Kasumi-1 (cell line): ENCODE measurements at places on chromosomes 3 and 15.

DNA sequence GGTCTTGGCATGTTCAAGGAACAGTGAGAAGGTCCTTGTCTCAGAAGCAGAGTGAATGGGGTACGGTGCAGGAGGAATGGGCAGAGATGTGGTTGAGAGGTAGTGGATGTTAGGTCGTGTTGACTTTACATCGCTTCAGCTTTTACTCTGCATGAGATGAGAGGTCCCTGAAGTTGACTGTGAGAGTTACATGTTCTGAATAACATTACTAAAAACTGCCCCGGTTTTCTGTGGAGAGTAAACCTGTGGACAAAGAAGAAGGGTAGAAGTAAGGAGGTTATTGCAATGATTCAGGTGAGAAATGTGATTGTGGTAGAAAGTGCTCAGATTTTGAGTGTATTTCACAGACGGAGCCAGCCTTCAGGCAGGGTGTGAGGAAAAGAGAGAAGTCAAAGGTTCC is 105.6 kb downstream of the ARNT2 start:
- no peak for DNase-seq

- no peak for DNase-seq
These were observed 14.0 kb downstream of the PLXNA1 start for GRCh38 chr3:126996905-126997304.

- no peak for DNase-seq
These were observed 368.6 kb upstream of the GRM7 start for GRCh38 chr3:6492306-6492705.

- DNase-seq: no peak
These were observed 7.6 kb upstream of the THBS1 start for GRCh38 chr15:39573287-39573686.

- DNase-seq: peak; percentile 51
These were observed 315.7 kb upstream of the PROK2 start for GRCh38 chr3:72100601-72101187.

GRCh38 chr3:78580681-78581080 is 1187.1 kb downstream of the ROBO1 start:
- DNase-seq: peak; percentile 14

GRCh38 chr3:99839613-99840012 is 22.0 kb downstream of the CMSS1 start:
- DNase-seq: no peak

DNA sequence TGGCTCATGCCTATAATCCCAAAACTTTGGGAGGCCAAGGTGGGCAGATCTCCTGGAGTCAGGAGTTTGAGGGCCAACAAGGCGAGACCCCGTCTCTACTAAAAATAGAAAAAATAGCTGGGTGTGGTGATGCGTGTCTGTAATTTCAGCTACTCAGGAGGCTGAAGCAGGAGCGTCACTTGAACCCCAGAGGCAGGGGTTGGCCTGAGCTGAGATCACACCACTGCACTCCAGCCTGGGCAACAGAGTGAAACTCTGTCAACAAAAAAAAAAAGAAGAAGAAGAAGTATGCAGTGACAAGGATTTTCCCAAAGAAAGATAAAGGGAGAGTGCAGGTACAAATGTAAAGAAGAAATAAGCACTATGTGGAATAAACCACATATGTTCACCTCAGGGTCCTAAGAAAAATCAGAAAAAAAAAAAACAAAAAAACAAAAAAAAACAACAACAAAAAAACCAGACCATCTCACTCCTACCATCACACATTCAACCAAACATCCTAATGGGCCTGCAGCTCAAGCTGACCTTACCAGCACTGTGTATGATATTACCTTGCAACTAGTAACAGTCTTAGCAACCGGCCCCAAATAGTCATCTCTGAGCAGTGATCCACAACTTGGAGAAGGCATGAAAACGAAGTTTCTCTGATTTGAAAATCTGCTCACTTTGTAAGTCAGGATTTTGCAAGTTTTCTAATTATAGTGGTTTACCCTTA is 296.7 kb upstream of the PROK2 start:
- no peak for DNase-seq

DNA sequence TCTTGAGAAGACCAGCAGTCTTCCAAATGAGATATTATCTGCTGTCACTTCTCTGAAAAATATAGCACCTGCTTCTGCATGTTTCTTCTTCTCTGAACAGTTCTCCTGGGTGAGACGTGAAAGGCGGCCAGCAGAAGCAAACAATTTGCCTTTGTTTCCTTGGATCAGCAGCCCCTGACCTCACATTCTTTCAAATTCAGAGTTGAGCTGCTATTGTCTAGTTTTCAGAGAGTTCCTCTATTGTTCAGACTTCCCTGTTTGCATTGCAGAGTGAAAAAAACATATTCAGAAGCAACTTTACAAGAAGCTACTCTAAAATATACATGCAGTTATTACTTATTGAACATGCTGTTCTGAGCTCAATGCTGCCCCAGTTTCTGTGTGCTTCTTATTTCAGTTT is 653.6 kb downstream of the NAALADL2 start:
- peak; percentile 11 for DNase-seq

DNA sequence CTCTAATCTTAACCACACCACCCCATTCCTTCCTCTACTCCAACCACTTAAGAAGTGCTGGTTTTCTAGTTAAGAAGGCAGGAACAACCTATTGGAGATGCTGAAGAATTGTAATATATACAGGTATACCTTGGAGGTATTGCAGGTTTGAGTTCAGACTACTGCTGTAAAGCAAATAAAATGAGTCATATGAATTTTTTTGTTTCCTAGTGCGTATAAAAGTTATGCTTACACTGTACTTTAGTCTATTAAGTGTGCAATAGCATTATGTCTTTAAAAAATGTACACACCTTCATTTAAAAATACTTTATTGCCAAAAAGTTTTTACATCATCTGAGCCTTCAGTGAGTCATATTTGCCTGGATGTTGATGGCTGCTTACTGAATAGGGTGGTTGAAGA is 22.5 kb downstream of the TOPAZ1 start:
- DNase-seq: no peak

DNA sequence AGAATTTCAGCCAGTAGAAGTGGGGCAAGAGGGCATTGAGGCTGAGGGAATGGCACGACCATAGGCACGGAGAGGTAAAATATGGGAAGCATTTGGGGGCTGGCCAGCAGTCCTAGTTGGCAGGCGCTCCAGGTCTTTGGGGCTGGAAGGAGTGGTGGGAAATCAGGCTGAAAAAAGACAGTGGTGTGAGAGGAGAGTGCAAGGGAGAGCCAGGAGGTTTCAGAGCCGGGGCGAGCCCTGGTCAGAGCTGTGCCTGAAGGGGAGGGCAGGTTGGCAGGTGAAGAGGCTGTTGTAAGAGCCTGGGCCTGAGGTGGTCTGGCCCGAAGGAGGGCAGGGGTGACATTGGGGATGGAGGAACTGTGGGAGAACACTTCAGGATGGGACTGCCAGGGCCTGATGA is 1.6 kb upstream of the IDH3A start:
- DNase-seq: no peak

GRCh38 chr3:189944285-189945145 is 176.2 kb downstream of the P3H2 start:
- no peak for DNase-seq

DNA sequence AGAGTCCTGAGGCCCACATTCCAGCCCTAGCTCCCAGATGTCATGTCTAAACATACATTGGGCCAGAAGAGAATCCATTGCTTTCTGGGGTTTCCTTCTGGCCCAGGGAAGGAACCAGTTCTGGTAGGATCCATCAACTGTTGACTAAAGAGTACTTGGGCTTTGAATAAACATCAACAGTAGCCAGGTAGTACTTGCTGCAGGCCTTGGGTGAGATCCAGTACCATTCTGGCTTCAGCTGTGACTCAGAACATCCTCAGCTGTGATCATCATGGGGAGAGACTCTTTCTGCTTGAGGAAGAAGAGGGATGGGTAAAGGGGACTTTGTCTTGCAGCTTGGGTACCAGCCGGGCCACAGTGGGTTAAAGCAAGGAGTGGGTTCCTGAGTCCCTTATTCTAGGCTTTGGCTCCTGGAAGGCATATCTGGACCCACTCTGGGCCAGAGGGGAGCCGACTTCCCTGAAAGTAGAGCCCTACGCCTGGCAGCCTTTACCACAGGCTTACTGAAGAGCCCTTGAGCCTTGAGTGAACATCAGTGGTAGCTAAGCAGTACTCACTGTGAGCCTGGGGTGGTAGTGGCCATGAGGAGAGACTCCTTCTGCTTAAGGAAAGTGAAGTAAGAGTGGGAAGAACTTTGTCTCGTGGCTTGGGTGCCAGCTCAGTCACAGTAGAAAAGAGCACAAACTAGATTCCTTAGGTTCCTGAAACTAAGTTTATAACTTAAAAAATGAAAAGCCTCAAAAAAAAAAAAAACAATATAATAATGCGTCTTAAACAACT is 128.3 kb downstream of the GOLIM4 start:
- DNase-seq: no peak

DNA sequence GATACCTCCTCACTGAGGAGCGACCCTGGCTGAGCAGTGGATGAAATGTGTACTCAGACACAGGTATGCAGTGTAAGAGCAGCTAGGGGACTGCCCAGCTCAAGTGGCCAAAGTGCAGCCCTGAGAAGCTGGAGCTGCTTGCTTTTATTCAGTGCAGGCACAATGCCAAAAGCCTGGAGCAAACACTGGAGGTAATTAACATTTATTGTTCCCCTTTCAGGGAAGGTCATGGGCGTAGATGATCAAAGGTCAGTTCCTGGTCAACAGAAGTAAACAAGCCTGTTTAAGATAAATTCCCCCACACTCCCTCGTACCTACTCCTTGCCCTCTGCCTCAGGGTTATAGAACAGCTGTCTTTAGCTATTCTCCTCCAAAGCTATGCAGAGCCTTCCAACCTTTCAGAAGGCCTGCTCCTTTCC is 17.5 kb downstream of the PLA2G4F start:
- DNase-seq: no peak

GRCh38 chr3:138127636-138128365 is 4.4 kb downstream of the A4GNT start:
- no peak for DNase-seq

DNA sequence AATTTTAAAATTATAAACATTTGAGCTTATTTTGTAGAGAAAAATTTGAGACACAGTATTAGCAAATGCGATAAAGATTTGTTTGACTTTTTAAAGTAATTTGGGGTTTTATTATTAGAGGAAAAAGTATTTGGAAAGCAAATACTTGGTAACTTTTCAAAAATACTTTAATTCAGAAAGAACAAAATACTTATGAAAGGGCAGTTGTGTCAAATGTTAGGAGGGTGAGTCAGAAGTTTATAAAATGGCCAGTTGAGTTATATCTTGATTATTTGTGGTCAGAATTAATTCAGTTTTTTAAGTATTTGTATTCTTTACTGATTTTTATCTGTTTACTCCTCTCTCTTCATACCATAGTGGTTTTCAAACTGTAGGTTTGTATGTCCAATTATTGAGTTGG is 12.1 kb downstream of the LACTB start:
- DNase-seq: no peak

GRCh38 chr3:72231439-72232196 is 446.7 kb upstream of the PROK2 start:
- DNase-seq: no peak

GRCh38 chr3:106140431-106140830 is 271.6 kb upstream of the CBLB start:
- DNase-seq: no peak

DNA sequence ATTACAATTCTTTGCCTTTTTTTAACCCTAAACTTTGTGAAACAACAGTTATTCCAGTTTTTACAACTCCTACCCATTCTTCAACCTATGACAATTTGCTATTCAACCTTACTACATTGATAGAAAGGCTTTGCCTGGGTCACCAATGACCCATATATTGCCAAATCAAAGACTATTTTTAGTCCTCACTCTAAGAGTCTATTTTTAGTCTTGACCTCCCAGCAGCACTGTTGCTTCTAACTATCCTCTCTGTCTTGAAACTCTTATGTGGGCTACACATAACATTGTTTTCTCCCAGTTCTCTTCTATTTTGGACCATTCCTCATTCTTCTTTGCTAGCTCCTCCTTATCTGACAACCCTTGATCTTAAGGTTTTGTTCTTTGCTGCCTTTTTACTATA is 71.4 kb downstream of the C3orf80 start:
- DNase-seq: no peak

DNA sequence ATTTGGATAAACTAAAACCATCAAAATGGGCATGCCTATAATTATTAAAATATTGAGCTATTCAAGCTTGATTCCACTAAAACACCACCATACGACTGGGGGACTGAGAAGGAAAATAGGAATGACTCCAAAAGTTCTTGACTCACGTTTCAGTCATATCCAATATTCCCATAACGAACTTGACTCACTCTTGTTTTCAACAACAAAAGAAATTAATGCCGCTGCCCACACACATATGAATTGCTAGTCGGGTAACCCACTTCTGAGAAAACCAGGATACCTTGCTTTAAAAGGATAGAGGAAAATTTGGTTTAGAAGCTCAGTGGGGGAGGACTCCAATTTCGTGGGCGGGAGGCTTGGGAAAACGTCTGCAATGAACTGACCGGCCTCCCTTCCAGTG is 5.2 kb downstream of the HTR3C start:
- DNase-seq: no peak

DNA sequence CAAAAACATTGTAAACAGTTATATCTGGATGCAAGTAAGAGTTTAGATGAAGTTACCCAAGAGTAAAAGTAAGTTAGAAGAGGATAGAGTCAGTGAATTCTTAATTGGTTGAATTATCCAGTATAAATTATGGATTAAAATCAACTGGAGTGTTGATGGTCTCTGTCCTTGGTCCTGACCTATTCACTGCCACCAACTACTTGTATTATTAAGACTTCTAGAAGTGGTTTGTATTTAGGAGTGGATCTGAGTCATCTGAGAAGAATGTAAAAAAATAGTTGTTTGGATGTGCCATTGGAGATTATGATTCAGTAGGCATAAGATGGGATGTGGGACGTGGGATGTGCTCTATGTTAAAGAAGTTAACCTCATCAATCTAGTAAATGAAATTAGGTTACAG is 86.4 kb downstream of the SYNPR start:
- DNase-seq: peak; percentile 2

DNA sequence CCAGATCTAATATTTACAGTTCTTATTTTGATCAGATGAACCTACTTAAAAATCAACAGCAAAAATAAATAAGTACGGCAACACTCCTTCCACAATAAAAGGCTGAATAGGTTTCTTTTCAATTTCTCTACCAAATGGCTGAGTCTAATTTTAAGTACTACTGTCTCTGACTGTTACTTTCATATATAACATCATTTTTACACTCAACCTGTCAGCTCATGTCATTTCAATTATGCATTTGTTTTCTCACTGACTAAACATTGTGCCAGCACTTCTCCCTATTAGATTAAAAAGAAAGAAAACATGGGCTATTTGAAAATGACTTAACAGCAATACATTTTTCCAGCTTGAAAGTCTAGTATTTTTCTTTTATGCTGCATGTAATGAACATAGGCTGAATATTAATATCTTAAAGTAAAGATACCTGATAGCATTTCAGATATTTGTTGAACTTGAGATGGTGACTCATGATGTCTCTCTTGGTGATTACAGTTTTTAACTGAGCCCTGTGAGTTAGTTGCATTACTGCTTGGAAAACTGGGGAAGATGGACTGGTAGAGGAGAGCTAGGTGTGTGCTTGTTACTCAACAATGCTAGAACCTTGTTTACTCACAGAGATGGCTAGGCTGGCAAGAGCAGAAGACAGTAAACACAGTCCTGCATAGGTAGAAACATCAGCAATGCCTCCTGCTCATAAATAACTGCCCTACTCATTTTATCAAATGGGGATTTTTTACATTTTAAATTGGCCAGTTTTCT is 73.9 kb downstream of the PEX5L start:
- DNase-seq: no peak
